ENCODE measurements at places on chromosomes 5 and 9. TPM values are rescaled to one million over a fixed set of nuclear protein-coding genes. Genes with fewer than 3 reads are reported as not detected.

The CDC20B gene
- not detected for total RNA-seq

DNA sequence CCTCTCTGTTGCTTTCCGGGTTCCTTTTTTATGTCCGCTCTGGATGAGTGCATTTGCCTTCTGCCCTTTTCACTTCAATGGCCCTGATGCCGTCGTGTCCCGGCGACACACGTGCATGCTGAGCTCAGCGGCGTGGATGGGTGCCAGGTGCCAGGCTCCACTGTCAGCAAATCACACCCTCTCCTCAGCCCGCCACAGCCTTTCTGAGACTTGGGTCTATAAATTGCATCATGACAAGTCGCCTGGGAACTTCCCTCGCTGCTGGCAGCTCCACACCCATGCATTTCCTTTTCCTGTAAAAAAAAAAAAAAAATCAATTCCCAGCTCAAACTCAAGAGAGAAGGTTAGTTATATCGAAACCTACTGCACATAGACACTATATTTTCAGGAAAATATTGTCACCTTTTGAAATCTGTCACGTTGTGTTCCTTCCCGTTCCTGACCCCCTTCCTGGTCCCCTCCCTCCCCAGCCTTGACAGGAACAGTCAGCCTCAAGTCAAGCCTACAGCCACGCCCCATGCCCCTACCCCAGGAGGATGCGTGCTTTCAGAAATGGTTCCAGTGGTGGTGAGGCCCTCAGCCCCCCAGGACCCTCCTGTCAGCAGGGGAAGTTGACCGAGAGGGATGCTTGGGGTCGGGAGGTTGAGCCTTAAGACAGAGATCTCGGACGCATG lies 110.3 kb upstream of the PTCH1 start:
- peak; percentile 18 for DNase-seq

The ALDOB gene
- not detected for total RNA-seq

GRCh38 chr9:16245756-16246440 lies 624.6 kb downstream of the BNC2 start:
- no peak for DNase-seq

The DENND1A gene
- total RNA-seq, result 36.6 TPM

DNA sequence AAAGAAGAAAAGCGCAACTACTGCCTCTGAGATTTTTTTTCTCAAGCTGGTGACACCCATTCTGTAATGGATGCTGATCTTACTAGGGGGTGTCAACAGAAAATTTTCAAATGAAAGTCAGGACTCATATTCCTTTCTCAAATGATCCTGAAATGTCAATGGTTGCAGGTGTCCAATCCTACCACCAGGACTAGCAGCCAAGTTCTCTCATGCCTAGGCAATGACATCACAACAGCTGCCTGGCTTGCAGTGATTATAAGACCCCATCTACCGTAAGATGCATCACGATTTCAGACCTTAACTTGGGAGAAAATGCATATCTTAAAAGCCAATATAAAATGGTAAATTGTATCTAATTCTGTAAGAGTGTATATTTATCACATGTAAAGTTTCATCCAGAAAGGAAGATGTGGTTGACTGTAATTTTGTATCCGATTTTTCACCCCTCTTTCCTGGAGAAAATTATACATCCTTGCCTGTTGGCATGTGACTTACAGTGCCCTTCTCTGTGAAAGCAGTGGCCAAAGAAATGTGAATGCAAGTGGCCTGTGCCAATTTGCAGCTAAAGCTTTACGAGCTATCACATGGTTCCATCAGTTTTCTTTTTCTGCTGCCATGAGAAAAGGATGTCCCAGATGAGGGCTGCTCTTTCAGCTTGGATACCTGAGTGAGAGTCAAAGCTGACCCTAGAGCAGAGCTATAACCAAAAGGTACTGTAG lies 104.4 kb downstream of the DENND1A start:
- DNase-seq, result no peak

The SLC6A19 gene
- not detected for total RNA-seq

GRCh38 chr9:137825324-137825989 lies 52.1 kb upstream of the CACNA1B start:
- DNase-seq, result no peak

All from thoracic aorta (tissue), 2 donors.